ENCODE measurements at places on chromosomes 7 and 10.

GRCh38 chr7:20197837-20198236, 19.3 kb downstream of the MACC1 start:
- peak; percentile 42 for DNase-seq

- no peak for DNase-seq
Observed at GRCh38 chr7:37371755-37372154, 76.9 kb downstream of the ELMO1 start.

DNA sequence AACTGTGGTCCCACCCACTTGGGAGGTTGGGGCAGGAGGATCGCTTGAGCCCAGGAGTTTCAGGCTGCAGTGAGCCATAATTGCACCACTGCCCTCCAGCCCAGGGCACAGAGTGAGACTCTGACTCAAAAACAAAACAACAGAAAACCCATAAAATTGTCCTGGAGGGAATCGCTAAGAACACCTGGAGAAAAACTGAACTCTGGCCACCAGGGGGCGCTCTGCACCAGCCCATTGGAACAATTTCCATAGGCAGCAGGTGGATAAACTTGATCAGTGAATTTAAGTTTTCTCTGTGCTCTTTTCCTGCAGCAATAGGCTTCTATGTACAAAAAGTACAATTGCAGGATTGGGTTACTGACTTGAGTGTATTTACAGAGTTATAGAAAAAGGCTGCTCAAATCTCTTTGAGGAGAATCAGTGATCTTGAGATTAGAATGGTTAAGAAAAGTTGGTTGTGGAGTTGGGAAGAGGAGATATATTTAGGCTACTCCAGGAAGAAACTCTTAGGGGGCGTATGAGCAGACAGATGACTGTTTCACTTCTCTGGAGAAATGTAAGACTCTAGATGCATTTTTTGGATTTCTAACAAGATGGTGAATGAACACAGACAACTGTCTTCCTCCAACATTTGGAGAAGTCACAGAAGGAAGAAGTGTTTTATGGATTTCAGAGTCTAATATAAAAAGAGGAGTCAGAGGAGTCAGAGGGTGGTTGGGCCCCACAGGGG, 274.9 kb upstream of the GALNT17 start:
- DNase-seq = peak; percentile 57

DNA sequence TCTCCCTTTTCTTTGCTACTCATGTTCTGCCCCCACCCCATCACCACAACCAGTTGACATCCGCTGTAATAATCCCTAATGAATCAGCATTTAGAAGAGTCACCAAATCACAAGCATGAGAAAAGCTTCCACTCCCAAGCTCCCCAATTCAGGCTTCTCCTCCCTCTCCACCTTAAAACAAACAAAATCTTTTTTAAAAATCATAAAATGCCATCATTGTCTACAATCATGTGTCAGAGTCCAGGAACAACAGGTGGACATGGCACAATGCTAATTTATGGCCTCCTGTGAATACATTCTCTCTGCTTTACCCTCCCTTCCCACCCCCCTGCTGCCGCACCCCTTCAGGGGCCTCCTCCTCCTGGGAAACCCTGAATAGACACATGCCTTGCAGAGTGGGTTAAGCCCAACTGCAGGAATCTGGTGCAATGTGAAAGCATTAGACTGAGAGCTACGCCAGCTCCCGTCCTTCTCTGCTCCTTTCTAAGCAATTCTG, 3.7 kb downstream of the LRRC4 start:
- DNase-seq = no peak

DNA sequence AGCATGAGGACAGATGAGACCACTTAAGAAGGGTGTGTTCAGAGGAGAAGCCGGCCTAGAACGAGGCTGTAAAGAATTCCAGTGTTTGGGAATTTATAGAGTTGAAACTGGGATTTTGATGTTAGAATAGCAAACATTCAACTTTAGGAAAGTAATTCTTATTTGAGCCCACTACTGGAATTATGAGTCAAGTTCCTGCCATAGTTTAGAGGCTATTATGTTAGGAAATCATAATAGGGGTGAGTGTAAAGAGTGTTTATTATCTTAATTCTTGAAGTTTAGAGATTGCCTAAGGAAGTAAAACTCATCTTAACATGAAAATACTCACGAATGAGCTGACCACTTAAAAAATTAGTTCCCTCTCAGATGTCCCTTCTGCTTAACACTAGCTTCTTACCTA, 2.1 kb downstream of the CBLL1 start:
- no peak for DNase-seq

DNA sequence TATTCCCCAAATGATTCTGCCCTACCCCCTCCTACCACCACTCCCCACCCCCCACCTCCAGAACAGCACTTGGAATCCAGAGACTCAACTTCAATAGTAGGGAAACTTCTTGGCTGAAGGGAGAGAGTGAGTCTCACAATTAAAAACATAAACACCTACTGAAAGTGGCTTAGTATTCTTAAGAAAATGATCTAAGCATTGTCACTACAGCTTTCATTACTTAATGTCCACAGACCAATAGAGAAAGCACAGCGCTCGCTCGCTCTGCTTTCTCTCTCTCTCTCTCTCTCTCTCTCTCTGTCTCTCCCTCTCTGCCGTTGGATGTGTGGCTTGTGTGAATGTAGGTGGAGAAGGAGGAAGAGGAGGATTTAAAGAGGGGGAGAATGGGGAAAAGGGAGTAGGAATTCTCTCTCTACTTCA, 1.5 kb upstream of the SEMA3A start:
- peak; percentile 81 for DNase-seq

DNA sequence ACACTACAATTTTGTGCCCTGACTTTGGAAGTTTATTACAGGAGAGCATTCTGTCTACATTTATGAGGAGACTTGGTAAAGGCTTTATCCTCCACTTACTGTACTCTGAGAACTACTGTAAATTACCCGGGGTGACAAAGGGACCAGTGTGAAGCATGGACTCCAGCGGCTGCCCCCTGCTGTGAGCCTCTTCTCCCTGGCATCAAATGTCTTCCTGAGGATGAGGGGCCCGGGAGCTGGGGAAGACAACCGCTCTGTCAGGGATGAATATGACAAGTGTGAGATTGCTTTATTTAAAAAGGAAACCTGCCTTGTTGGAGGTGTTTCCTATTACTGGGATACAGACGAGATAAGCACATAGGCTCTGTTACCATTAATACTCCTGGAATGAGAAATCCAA, 714.8 kb downstream of the CCSER2 start:
- no peak for DNase-seq

DNA sequence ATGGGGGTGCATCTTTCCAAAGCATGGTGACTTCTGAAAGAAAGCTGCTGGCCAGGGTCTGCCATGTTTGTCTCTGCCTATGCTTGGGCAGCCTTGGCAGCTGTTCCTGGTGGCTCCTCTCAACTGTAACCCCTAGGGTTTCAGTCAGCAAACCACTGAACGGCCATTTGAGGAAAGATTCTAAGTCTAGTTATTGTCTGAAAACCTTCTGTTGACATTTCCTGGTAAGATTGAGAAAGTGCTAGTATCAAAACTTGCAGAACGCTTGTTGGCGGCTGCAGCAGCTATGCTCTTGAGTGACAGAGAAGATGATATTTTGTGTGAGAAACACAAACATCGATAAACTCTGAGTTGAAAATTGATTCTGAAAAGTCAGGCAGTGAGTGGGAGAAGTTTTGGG, 523.1 kb downstream of the LRMDA start:
- no peak for DNase-seq

GRCh38 chr7:28064437-28064836, 116.2 kb downstream of the JAZF1 start:
- peak; percentile 20 for DNase-seq

DNA sequence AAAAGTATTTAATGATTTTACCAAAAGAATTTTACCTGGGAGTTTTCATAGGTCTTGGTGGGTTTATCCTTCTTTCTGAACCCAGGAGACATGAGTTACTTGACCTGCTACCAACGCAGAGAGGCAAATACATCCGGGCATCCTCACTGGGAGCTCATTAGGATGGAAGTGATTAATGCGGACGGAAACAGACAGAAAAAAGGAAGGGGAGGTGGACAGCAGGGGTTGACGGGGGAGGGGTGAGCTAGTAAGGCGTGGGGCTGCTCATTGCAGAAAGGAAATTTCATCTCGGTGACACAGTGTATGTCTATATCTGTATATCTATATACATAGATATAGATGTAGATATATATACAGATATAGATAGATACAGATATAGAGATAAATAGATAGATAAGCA, 408.2 kb upstream of the ADARB2 start:
- DNase-seq = no peak

DNA sequence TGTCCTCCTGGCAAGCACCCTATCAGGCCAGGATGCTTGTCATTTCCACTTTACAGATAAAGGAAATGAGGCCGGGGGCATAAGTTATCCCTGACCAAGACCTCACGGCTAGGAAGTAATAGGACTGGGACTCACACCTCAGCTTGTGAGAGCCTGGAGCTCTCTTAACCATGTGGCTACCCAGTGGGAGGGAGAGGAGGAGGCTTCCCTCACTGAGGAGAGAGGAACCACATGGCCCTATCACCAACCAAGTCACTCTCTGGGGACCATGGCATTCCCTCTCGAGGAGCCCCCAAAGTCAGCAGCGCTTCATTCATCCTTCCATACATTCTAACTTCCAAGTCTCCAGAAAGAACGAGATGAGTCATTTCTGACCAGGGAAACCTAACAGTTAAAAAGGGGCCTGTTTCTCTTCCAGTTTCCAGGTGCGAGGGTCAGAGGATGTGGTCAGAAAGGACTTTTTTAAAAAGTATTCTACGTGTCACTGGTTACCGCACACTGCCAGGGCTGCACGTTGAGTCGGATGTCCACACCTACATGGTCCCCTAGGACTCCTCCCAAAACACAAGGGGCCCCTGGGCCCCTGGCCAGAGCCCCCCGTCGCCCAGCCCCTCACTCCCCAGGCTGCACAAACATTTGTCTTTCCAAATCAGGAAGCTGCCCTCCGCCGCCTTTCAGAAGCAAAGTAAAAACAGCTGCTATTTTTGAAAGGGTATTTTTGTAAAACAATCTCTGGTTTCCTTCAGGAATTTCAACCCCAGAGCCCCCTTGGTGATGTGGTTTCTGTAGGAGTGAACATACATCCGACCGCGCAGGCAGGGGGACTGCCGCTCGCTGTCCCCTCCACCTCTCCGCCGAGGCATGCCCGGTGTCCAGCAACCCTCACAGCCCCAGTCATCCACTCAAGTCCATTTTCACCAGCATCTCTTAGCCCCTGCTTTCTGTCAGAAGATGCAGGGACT, 128.2 kb upstream of the CHST15 start:
- DNase-seq = peak; percentile 4

GRCh38 chr7:4998244-4998643, 39.3 kb upstream of the MMD2 start:
- no peak for DNase-seq

- DNase-seq = no peak
Observed at GRCh38 chr7:35025369-35025870, 11.9 kb downstream of the DPY19L1 start.

GRCh38 chr10:33900596-33900995, 566.1 kb upstream of the NRP1 start:
- DNase-seq = peak; percentile 80

DNA sequence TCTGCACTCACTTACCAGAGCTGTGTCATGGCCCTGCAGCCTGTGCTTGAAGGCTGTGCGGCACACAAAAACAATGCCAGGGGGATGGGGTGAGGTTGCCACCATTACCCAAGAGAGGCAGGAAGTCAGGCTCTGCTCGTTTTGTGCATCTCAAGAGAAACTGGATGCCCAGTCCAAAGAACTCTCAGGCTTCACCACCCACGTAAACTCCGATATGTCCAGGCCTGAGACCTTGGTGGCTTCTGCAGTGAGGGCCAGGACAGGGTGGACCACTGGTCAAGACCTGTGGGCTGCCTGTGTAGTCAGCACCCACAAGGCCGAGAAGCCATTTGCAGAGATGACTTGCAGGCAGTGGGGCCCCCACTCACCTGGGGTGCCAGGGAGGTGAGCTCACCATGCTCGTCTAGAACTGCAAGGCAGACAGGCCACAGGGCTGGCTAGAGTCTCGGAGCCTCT, 54.7 kb upstream of the EBF3 start:
- no peak for DNase-seq

DNA sequence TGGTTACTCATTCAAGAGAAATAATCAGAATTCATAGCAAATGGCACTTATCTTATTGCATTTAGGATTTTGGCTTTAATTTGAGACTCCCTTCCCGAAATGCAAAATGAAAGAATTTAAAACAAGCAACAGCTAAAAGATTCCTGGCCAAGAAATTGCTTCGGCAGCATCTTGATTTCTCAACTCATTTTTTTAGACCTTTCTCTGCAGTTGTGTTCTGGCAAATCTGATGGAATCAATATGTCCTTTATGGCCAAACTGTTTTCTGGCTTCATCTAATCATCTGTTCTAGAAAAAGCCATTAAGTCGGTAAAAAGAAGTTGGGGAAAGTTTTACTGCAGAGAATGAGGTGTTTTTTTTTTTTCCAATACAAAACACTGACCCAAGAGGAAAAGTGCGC, 172.1 kb downstream of the SLC16A9 start:
- DNase-seq = peak; percentile 58

DNA sequence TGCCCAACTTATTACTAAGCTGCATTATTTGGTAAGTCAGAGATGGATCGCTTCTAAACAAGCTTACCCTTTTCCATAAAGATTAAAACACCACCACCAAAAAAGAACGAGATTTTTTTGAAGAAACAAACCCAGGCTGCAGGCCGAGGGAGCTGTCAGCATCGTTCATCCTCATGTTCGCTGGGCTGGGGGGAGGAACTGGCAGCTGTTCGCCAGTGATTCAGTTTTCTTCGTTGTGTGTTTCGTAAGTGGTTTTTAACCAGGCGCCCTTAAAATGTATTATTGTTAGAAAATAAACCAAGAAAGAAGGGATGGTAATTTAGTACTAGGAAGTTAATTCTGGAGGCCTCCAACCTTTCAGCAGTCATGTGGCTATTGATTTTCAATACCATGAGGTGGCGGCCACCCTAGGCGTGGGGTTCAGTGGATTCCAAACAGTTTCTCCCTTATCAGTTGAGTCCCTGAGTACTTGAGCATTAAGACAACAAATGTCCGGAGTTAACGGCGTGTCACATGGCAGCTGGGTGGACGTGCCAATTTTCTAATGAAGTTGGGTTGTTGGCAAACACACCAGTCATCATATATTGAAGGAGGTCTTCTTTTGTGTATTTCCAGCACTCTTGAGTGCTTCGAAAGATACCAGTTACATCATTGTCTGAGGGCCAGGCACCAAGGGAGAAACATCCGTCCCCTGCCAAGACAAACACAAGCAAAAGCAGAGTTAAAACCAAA, 173.2 kb downstream of the EBF3 start:
- no peak for DNase-seq

DNA sequence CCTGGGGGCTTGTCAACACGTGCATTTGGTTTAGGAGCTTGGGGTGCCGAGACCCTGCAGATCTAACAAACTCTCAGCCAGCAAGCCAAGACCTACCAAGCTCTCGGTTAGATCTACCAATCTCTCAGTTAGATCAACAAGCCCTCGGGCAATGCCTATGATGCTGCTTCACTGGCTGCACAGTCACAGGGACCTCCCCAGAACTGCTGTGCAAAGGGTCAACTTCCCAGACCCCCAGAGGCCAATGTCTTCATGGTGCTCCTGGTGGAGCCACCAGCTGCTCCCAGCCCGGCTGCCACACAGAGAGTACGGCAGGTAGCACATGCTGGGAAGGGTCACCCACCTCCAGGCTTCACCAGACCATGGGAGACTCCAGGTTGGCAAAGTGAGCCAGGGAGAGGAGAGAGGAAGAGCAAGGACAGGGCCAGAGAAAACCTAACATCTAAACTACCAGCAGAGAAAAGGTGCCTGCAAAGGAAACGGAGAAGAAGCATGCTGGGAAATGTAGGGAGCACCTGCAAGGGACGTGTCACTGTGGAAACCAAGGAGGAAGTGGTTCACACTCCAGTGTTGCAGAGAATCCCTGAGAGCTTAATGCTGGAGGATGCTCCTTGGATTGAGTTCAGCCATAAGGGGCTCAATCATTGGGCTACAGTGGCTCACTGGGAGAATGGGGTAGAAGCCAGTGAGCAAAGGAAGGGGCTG, 51.5 kb upstream of the GDF10 start:
- DNase-seq = no peak

Measured in fibroblast of the aortic adventitia (primary cell).